Activated naive CD4-positive, alpha-beta T cell treated with Interleukin-2 at 50 U/mL for 16 hours (primary cell): ENCODE measurements at places on chromosomes 3 and 15.

- peak; percentile 83 for DNase-seq
These were observed 45.2 kb upstream of the RASA2 start for GRCh38 chr3:141441381-141442364.

DNA sequence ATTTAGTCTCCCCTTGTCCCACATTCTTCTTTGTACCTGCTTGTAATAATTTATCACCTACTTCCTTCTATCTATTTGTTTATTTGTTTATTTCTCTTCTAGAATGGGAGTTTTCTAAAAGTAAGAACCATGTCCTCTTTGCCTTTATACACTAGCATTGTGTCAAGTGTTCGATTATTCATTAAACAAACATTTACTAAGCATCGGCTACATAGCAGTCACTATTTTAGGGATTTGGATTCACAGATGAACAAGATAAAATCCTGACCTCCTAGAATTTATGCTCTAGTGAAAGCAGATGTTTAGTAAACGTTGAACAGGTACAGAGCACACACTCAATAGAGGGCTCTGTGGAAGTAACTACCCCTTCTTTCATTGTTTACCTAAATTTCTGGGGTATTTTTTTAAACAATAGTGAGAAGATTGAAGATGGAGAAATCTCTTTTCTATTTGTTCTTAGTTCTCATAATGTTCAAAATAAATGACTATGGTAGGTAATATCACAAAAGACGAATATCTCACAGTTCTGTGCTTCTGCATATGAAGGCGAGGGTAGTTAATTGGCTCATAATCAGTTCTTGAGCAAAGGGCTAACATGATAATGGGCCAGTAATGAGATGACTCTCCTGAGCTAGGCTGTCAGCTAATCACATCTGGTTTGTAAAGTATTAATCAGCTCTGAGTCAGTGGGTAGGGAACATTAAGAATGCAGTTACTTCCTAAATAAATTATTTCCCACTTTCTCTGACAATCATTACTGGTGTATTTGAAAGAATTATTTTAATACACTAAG, 111.9 kb downstream of the SLC9A9 start:
- no peak for DNase-seq

DNA sequence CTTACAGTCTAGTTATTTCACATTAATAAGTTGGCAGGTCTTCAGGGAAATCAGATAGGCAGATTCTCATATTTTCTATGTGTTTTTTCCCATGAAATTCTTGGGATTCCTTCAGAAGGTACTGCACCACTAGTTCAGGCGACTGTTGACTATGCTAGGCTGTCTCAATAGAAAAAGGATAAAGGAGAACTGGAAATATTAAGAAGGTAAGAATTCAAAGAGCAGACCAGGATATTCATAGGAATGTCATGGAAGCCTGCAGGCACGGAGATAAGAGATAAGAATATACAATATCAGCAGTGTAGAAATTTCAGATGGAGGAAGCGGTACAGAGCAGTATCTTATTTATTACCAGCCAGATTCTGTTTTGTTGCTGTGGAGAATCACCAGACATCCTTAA, 432.1 kb upstream of the MDFIC2 start:
- DNase-seq = no peak

DNA sequence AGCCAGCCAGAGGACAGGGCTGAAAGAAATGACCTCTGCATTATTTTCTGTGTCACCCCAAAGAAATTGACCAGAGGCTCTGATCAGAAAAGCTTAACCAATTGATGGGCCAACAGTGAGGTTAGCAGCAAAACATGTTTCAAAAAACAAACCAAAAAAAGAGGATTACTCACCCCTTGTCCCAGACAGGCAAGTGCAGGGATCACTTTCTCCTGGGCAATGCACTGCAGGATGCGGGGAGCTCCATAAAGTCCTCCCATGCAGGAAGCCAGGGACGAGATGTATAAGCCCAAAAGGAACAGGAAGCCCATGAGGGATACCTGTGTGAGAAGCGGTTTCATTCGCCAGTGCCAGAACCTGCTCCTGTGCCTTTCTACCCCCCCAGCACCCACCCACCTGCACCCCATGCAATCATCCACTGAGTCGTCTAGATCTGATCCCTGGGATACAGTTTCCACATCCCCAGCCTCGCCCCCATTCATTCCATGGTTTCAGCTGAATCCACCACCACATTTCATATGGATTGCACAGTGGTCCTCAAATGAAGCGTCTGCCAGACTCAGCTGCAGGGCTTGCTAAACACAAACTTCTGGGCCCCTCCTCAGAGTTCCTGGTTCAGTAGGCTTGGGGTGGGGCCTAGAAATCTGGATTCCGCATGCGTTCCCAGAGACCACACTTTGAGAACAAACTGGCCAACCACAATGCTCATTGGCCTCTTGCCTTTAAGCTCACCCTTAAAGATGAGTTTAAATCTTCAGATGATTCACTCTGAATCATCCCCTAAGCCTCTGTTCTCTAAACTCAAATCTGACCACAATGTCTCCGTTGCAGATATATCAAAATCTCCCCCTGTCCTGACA, 54.4 kb upstream of the HEG1 start:
- no peak for DNase-seq

- peak; percentile 47 for DNase-seq
These were observed 5.5 kb downstream of the CPNE4 start for GRCh38 chr3:132029182-132029902.

DNA sequence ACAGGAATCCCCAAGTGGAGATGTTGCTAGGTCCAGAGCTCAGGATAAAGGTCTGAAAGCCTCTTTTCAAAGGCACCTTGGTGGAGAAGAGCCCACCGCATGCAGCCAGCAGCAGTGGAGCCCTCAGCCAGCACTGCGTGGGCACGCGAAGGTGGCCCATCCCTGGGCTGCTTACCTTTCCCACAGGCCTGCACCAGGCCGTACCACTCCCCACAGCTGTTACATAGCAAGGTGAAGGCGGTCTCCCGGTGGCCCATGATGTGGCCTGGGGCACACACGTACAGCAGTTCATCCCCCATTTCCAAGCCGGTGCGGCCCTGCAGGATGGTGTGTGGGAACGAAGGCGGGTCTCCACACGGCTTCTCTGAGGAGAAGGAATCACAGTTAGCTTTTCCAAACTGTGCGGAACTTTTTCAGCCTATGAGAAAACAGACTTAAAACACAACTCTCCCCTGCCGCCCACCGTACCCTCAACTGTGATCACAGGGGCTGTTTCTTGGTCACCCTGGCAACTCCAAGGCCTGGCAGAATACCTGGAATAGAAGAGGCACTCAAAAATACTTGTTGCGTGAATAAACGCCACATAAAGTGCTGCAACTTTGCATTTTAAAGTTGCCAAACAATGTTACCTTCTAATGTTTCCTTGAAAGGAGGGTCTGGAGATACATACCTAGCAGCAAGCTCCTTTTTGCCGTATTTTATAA, 43.7 kb downstream of the SUSD5 start:
- no peak for DNase-seq

DNA sequence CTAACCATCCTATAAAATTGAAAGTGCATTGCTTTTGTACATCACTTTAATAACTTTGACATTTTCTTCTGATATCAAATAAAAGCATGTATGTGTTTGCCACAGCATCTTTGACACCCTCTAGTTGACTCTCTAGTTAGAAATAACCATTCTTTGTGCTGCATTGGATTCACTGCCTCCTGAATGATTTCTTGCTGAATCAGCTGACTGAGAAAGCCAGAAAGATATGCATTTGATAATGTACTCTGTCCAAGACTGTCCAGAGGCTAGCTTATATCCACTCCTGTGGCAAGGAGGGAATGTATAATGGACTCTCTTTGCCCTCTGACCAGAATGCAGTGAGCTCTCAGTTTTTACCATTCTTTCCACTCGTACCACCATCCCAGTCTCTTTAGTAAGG, 6.2 kb downstream of the RAB11A start:
- no peak for DNase-seq

DNA sequence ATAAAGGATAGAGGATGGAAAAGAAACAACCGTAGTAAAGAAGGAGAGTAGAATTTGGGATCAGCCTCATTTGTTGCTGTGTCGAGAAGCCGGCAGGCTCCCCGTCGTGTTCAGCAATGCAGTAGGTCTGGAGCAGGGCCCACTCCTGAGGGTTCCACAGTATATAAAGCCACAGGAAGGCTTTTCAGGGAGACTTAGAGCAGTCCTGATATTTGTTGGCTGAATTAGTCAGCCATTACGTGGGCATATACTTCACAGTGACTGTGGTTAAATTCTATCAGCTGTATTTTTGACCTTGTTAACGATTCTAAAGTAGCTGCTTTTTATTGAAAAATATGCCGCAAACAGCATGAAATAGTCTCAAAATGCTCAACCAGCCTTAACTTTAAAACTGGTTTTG, 149.5 kb downstream of the ITPR1 start:
- DNase-seq = no peak

DNA sequence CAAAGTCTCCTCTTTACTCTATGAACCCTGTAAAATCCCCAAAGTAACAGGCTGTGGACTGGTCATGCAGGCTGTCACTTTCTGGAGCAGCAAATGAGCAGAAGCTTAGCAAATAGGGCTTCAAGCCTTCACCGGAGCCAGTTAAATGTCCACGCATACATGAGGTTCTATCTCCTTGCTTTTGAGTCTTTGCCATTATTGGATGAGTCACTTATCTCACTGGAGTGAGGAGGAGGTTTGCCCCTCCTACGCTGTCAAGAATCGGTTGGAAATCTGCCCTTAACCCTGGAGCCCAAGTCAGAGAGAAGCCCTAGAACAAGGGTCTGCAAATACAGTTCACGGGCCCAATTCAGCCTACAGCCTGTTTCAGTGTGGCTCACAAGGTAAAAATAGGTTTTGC, 126.1 kb upstream of the CTNNB1 start:
- no peak for DNase-seq

GRCh38 chr3:105984837-105985236, 116.0 kb upstream of the CBLB start:
- no peak for DNase-seq

GRCh38 chr3:149466192-149466591, 8.3 kb upstream of the TM4SF4 start:
- no peak for DNase-seq

GRCh38 chr15:41811432-41812195, 16.3 kb upstream of the JMJD7 start:
- peak; percentile 74 for DNase-seq

DNA sequence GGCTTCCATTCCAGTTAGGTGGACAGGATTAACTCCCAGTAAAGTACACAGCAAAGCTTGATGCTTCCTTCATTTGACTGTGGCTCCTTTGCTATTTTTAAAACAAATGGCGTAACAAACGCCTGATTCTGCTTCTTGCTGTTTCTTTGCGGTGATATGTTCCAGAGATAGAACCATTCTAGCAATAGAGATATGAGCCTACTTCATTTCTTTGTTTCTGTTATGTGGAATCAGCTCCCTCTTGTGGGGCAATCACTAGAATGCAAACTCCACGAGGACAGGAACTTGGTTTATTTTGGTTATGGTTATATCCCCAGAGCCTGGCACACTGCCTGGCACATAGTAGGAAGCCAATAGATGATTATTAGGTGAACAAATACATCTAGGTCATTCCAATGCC, 122.6 kb upstream of the SLC6A11 start:
- DNase-seq = no peak

- no peak for DNase-seq
These were observed 24.5 kb upstream of the KLF13 start for GRCh38 chr15:31302029-31302657.

GRCh38 chr15:45481135-45481534, 41.4 kb downstream of the SLC30A4 start:
- no peak for DNase-seq
